Dorsolateral prefrontal cortex (tissue), 122 donors: ENCODE measurements at places on chromosomes 1 and 21.

DNA sequence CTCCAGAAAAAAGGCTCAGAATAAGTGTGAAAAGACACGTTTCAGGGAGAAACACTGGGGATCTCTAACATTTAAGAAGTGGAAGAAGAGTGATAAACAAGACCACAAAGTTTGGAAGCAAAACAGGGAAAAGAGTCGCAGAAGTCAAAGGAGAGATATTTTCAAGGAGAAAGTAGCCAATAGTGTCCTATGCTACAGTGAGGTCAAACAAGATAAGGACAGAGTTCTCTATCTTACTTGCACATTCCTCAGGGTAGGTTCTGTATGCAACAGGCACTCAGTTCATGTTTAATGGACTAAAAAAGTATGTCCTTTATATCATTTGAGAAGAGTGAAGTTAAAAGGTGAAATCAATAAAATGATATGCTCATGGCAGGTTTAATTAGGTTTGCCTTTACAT is 13.8 kb upstream of the EDEM3 start:
- DNase-seq: no peak

DNA sequence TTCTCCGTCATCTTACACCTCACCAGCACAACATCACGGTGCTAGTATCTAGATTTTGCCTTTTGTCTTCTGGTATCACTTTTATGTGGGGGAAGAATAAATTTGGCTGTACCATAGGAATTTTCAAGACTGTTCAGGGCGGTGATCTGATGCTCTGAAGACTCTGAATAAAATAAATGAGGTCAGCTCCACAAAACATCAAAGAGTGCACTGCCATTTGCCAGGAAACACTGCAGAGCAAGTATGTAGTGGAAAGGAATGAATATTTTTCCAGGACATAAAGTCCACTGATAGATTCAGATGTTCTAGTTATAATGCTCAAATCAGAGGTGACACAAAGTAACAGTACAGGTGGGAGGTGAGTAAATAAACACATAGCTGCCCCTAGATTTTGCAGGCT is 56.3 kb downstream of the ZP4 start:
- DNase-seq: no peak

GRCh38 chr1:117017648-117018047 is 16.1 kb downstream of the CD101 start:
- DNase-seq: peak; percentile 30

GRCh38 chr1:87053446-87053845 is 139.0 kb downstream of the HS2ST1 start:
- DNase-seq: no peak

DNA sequence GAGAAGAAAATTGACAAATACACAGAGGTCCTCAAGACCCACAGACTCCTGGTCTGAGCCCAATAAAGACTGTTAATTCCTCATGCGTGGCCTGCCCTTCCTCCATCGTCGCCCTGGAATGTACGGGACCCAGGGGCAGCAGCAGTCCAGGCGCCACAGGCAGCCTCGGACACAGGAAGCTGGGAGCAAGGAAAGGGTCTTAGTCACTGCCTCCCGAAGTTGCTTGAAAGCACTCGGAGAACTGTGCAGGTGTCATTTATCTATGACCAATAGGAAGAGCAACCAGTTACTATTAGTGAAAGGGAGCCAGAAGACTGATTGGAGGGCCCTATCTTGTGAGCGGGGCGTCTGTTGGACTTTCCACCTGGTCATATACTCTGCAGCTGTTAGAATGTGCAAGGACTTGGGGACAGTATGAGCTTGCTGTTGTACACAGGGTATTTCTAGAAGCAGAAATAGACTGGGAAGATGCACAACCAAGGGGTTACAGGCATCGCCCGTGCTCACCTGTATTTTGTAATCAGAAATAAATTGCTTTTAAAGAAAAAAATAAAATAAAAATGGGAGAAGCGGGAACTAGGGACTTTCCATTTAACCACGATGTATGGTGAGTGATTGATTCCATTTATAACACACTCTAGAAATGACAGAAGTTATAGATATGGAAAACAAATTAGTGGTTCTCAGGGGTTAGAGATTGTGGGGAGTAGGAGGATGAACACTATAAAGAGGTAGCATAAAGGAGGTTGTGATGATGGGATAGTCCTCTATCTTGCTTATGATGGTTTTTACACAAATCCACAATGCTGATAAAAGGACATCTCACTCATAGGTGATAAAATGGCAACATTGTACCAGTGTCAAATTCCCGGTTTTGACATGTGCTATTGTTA is 244.7 kb downstream of the MRPL39 start:
- DNase-seq: no peak

DNA sequence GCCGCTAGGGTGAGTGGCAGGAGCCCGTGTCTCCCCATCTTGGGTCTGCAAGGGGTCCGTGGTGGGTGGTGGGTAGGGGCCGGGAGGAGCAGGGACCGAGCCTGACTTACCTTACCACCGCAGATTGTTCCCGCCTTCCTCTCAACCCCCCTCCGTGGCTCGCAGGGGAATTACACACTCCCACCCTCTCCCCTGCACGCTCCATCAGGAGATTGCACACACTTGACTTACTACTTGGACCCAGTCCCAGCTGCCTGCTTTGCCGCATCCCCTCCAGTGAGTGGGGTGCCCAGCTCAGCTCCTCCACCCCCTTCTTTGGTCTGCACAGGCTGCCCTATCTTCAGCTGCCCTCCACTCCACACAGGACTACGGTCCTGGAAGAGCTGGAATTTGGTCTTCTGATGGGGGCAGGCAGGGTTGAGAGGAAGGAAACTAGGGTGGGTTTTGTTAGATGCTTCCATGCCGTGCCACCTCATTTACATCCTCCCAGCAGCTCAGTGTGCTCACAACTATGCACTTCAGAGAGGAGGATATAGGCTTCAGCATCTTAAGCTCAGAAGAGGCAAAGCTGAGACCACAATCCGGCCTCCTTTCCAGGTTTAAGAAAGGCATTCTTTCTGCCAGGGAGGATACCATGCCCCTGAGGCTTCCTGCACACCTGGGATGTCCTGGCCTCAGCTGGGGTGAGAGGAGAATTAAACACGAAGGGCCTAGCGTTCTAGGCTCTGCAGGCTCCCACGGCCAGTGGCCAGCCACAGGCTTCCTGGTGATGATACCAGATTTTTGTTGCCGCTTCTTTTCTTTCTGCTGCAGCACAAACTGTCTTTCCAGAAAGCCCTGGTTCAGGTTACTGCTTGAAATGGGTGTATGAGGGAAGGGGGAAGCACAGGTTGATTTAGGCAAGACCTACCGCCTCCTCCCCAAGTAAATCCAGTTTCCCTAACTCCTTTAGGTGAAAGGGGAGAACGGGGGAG is 2.3 kb downstream of the KCNC4 start:
- DNase-seq: no peak

GRCh38 chr1:72140222-72140621 is 142.1 kb downstream of the NEGR1 start:
- DNase-seq: no peak

GRCh38 chr1:14778541-14778897 is 180.0 kb downstream of the KAZN start:
- DNase-seq: no peak

GRCh38 chr1:82329226-82329625 is 528.5 kb downstream of the ADGRL2 start:
- DNase-seq: no peak

- peak; percentile 39 for DNase-seq
Observed at GRCh38 chr1:206814716-206815341, 42.5 kb upstream of the IL10 start.

DNA sequence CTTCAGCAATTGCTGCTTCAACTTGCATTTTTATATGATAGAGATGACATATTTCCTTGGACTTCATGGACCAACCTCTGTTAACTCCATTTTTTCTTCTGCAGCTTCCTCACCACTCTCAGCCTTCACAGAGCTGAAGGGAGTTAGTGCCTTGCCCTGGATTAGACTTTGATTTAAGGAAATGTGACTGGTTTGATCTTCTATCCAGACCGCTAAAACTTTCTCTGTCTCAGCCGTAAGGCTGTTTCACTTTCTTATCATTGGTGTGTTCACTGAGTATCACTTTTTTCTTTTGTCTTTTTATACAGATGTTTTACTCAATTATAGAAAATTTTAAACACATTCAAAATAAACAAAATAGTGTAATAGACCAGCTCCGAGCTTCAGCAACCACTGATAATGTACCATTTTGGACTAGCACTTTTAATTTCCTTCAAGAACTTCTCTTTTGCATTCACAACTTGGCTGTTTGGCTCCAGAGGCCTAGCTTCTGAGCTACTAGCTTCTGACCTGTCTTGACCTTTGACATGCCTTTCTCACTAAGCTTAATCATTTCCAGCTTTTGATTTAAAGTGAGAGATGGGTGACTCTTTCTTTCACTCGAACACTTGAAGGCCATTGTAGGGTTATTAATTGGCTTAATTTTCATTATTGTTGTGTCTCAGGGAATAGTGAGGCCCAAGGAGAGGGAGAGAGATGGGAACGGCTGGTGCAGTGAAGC is 9.3 kb downstream of the NEK7 start:
- DNase-seq: no peak

GRCh38 chr1:26122988-26123973 is 11.7 kb downstream of the PDIK1L start:
- no peak for DNase-seq

GRCh38 chr1:202282596-202283283 is 59.0 kb downstream of the UBE2T start:
- DNase-seq: no peak

DNA sequence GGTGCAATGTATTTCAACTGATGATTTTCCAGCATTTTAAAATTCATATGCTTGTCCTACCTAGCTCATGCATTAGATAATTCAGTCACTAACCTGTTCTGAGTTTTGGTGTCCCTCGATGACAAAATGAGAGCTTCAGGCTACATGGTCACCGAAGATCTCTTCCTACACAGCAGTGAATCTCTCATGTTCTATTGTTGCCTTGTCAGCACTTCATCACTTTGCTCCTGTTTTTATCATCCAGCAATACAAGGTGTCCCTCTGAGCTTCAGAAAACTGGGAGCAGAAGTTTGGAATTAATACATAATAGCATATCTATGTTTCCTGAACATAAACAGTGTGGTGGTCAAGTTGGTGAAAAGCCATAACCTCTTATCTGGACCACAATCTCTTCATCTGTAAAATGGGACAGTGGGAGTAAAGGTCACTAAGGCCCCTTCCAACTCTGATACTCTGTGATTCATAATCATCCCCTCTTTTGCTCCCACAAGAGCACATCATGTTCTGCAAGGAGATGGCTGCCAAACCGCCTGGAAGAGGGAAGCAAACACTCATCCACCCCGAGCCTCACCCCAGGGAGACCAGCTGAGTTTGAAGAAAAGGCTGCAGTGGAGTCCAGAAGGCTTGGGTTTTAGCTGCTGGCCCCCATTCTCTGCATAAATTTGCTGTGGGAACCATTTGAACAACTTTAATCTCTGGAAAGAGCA is 137.9 kb upstream of the F3 start:
- DNase-seq: no peak

DNA sequence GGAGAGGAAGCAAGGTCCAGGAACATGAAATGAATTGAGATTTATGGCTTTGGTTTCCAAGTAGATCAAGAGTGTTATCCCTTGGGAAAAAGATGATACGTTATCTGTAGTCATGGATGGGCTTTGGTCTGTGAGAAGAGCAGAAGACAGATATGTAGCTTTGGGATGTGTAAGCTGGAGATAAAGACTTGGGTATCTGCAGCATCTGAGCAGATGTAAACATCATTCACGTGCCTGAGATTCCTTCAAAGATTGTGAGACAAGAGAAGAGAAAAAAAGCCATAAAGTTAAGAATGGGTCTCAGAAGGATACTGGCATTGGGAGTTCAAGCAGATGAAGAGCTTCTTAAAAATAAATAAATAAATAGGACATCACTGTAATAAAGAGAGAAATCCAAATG is 217.8 kb downstream of the PTPRC start:
- no peak for DNase-seq

GRCh38 chr21:39453571-39454179 is 1.9 kb downstream of the SH3BGR start:
- DNase-seq: no peak

- no peak for DNase-seq
Observed at GRCh38 chr1:10889650-10890353, 93.4 kb upstream of the CASZ1 start.

GRCh38 chr1:154557248-154557938 is 1.1 kb downstream of the UBE2Q1 start:
- no peak for DNase-seq

- DNase-seq: no peak
Observed at GRCh38 chr1:219917851-219918466, 10.4 kb downstream of the SLC30A10 start.

GRCh38 chr1:18716785-18717678 is 86.4 kb downstream of the PAX7 start:
- no peak for DNase-seq

- DNase-seq: no peak
Observed at GRCh38 chr1:112997781-112998180, 41.8 kb upstream of the SLC16A1 start.

GRCh38 chr21:44949779-44950198 is 10.0 kb downstream of the SLX9 start:
- peak; percentile 74 for DNase-seq

DNA sequence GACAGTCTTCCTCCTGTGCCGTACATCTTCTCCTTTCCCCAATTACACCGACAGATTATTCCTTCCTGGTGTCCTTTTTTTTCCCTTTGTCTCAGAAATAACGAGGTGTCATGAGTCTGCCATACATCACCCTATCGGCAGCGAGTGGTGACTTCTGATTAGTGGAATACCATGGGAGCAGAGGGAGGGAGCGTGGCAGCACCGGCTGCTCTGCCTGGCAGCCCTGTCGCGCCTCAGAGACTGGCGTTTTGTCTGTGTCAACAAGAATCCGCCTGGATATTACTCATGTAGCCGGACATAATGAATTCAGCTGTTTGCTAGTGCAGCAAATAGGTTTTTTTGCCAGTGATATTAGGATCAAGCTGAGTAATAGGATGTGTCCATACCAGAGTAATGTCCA is 51.8 kb downstream of the UTP25 start:
- DNase-seq: peak; percentile 72

GRCh38 chr1:15425958-15426357 is 12.3 kb upstream of the CTRC start:
- DNase-seq: no peak

- DNase-seq: no peak
Observed at GRCh38 chr1:29849038-29849750, 612.9 kb downstream of the PTPRU start.

DNA sequence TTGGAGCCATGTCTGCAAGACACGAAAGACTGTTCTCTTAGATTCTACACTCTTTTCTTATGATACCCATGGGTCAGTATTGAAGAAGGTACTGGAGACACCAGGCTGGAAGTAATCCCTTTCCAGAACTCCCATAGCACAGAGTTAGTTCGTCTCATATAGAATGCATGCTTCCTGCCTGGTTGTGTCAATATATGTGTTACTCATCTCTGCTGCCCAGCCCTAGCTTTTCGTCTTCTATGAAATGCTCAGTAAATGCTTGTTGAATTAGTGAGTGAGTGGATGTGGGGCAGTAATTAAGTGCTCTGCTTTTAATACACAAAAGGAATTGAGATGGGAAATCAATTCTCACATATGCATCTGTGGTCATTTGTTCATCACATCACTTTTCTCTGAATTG is 32.1 kb downstream of the ADCY10 start:
- no peak for DNase-seq

GRCh38 chr1:183734543-183735036 is 70.3 kb upstream of the RGL1 start:
- no peak for DNase-seq
